HCT116 (cell line): ENCODE measurements at places on chromosomes 16 and 17. TPM values are rescaled to one million over a fixed set of nuclear protein-coding genes. Genes with fewer than 3 reads are reported as not detected.

The SBK1 gene
- 19.2 TPM for total RNA-seq

The CDH3 gene
- 94.7 TPM for total RNA-seq

The MYADML2 gene
- not detected for total RNA-seq

The MYH8 gene
- not detected for total RNA-seq

The KRTAP16-1 gene
- not detected for total RNA-seq

The TBC1D3B gene
- total RNA-seq = 11.3 TPM

The HES7 gene
- total RNA-seq = 0.61 TPM

The USP10 gene
- total RNA-seq = 175 TPM

The ZFHX3 gene
- total RNA-seq = 6.3 TPM

The CSH1 gene
- not detected for total RNA-seq

The RAMP2 gene
- not detected for total RNA-seq

The ABCC6 gene
- total RNA-seq = 2.7 TPM
